Stomach (tissue), 19 donors: ENCODE measurements at places on chromosomes 7 and 10. TPM values are rescaled to one million over a fixed set of nuclear protein-coding genes. Genes with fewer than 3 reads are reported as not detected.
A peak's percentile ranks its signal among the peaks of the same experiment; 100 is the strongest.

DNA sequence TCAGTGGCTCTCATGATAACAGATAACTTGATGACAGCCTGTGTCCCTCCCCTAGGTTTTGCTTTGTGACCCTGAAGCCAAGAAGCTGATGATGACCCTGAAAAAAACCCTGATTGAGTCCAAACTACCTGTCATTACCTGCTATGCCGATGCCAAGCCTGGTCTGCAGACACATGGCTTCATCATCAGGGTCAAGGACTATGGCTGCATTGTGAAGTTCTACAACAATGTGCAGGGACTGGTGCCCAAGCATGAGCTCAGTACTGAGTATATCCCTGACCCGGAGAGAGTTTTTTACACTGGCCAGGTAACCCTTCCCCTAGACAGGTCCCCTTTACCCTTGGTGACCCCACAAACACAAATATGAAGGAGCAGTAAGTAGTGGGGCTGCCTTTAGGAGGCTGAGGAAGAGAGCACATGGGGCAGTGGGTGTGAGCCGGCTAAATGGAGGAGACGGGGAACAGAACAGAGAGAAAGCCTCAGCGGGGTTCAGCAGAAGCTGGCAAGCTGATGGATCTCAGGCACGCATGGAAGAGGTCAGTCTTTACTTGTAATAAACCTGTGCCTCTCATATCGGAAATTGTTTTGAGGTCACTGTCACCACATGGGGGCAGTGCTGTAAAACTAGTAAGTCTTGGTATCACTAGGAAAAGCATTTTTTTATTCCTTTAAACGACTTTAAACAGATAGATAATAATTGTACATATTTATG is 20.2 kb downstream of the PDCD11 start:
- peak; percentile 88 for DNase-seq

DNA sequence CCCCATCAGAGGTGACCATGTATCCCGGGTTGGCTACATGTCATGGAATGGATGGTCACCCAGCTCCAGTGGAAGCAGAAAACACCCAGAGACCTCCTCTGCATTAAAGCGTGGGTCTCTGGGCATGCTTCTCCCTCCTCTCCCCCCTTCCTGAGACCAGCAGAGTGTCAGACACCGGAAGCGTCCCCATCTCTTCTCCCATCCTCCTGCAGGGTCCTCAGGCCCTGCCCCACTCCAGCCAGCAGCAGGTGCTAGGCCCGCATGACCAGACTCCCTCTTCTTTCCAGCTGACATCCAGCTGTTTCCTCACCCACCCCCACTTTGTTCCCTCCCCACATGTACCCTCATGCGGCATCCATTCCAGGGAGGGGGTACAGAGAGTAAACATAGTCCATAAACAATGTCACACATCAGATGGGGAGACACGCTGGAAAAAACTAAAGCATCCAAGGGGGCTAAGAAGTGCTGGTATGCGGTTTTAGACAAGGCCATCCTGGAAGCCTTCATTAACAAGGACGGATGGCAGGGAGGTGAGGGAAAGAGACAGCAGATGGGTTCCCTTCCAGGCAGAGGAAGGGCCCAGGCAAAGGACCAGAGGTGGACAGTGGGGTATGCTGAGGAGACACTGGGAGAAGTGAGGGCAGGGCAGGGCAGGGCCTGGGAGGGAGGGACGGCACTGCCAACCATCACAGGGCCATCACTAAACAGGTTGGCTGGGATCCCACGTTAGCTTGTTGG is 12.5 kb upstream of the SLC18A3 start:
- no peak for DNase-seq

- DNase-seq = no peak
Measured at GRCh38 chr10:99339077-99339476, 9.9 kb downstream of the CNNM1 start.

- DNase-seq = no peak
Measured at GRCh38 chr7:573269-573932, 53.8 kb upstream of the PDGFA start.

GRID2IP gene
- 0.23 TPM for polyA plus RNA-seq

- no peak for DNase-seq
Measured at GRCh38 chr10:124185084-124185483, 91.7 kb upstream of the CHST15 start.

- DNase-seq = no peak
Measured at GRCh38 chr10:82814635-82815034, 939.6 kb downstream of the NRG3 start.

DNA sequence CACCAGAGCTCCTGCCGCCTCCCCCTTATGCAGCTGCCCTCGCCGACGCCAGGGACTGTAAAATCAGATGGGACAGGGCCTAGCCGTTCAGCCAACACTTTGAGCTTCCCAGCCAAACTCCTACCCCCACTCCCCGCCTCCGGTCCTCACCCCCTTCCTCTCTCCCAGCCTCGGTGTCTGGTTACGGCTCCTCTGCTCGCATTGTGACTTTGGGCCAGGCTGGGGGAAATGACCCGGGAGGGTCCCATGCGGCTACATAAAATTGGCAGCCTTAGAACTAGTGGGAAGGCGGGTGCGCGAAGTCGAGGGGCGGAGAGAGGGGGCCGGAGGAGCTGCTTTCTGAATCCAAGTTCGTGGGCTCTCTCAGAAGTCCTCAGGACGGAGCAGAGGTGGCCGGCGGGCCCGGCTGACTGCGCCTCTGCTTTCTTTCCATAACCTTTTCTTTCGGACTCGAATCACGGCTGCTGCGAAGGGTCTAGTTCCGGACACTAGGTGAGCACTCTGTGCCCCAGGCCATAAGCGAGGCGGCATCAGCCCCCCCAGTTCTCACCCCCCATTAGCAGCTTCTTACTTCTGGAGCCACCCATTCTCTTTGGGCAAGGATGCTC is at the start of gene KAZALD1:
TSS of gene KAZALD1 (plus strand) at position 366 of the 608 bp plus-strand sequence. CDS start 604 bp downstream, outside the sequence.
- peak; percentile 62 for DNase-seq

DNA sequence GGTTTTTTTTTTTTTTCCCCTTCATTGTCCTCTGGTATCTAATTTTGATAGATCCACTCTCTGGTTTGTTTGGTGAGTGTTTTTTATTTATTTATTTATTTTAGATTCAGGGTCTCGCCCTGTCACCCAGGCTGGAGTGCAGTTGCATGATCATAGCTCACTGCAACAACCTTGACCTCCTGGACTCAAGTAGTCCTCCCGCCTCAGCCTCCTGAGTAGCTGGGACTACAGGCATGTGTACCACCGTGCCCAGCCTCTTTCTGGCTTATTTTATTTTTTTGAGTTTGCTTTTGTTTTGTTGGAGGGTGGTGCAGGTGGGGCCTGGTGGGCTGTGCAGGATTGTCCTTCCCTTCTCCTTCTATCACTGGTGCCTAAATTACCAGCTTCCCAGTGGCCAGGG is 187.2 kb upstream of the SH2B2 start:
- no peak for DNase-seq

GRCh38 chr7:47407821-47408674 is 173.9 kb downstream of the TNS3 start:
- peak; percentile 65 for DNase-seq

AGR2 gene
- 228 TPM for polyA plus RNA-seq

GRCh38 chr7:157097569-157097968 is 41.2 kb upstream of the UBE3C start:
- peak; percentile 6 for DNase-seq

DNA sequence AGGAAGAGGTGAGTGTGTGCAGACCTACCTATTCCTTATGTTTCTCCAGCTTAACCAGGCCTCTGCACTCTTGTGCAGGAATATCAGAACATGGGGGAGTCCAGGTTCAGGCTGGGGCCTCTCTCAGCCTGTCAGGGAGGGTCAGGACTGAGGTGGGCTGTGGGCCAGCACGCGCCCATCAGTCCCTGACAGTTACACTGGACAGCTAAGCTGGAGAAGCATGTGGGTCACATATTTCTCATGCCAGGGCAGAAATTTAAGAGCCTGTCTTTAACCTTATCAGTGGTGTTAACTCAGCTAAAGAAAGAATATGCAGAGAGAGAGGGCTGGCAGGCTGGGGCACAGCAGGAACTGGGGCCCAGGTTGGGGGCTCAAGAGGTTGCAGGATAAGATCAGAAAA is 8.7 kb upstream of the POLD2 start:
- DNase-seq = no peak

NUTM2E gene
- not detected for polyA plus RNA-seq

DNA sequence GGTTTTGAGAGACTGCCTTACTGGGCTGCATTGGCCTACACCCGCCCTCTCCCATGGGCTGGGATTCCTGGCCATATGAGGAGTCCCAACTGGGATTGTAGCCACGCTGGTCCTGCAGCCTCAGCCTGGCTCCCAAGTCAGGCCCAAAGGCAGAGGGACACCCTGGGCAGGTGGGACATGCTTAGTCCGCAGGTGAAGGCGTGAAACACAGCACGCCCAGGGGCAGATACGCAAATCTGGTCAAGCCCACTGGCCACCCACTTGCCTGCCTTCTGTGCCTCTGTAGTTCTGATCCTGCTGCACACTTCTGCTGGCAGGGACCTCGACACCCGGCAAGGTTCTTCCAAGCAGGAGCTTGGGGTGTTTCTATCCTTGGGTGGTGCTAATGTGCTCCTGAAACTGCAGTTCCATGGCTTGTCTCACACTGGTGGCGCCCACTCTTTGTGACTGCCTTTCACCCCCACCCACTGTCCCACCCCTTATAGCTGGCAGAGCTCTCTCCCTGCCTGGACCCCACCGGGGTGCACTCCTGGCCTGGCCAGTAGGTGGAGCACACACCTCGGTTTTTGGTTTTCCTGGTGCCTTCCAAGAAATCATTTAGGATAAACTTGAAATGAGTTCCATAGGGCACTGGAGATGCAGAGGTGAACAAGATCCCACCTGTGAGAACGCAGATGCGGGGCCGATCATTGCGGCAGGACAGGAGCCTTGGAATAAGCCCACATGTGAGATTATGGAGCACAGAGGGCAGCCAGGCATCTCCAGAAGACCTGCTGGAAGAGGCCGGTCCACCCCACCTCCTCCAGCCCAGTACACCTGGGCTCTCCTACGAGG is 47.9 kb downstream of the MKI67 start:
- no peak for DNase-seq

DNA sequence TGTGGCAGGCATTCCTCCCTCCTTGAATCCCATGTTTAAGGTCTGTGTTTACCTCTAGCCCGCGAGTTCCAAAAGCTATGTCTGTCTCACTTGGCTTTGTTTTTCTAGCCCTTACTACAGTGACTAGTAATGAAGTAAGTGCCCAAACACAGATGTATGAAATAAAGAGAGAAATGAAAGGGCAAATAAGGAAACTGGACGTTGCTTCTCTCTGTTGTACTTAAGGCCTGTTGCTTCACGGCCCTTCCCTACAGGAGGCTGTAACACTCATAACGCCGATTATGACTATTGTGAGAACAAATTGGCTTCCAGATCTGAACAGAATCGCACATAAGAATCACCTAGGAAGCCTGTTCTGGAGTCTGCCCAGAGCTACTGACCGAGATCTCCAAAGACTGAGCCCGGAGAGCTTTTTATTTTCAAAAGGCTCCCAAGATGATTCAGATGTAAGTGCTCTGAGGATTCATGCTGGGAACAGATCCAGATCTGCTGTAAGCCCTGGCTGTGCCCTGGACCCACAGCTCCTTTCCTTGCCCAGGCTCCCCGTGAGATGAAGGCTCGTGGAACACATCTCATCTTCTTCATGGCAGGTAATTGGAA is 432.6 kb downstream of the SDK1 start:
- DNase-seq = no peak

IL2RA gene
- 1.3 TPM for polyA plus RNA-seq

ALDH18A1 gene
- polyA plus RNA-seq = 19.2 TPM

DNA sequence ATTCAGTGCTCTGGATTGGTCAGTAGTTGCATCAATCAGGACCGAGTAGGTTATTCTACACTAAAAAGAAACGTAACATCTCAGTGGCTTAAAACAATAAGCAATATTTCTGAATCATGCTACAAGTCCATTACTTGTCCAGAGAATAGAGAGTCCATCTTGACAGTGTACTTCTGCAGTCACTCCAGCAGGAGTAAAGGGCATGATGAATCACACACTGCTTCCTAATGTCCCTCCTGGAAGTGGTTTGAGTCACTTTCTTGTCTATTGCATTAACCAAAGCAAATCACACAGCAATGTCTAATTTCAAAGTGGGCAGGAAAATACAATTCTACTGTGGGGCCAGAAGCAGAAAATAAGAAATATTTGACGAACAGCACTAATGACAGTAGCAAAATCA is 124.8 kb downstream of the TSPAN12 start:
- DNase-seq = no peak

GRCh38 chr7:157513682-157514081 is 176.9 kb downstream of the DNAJB6 start:
- DNase-seq = peak; percentile 14

DNA sequence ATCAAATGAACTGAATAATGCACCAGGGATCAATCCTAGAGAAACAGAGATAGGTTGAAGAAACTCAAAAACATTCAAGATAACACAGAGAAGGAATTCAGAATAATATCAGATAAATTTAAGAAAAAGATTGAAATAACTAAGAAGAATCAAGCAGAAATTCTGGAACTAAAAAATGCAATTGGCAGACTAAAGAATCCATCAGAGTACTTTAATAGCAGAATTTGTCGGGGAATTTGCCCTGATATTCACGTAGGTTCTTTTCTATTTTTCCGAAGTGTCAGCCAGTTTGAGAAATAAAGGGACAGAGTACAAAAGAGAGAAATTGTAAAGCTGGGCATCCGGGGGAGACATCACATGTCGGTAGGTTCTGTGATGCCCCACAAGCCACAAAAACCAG is 9.4 kb upstream of the IMMP2L start:
- no peak for DNase-seq

- peak; percentile 22 for DNase-seq
Measured at GRCh38 chr7:111045449-111045848, 45.5 kb upstream of the LRRN3 start.

DNA sequence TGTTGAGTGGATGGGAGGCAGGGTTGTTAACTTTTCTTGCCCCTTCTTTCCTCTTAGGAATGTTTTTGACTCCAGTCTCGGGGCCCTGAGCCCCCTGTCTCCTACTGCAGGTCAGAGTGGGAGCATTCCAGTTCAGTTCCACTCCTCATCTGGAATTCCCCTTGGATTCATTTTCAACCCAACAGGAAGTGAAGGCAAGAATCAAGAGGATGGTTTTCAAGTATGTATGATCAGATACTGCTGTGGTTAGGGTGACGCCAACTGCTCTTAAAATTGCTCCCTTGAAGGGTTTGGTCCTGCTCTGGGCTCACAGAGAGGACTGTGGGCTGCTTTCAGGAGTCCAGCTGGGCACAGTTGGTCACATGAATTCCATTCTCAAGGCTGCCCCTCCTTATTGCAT is 22.0 kb downstream of the VWA2 start:
- no peak for DNase-seq

DNA sequence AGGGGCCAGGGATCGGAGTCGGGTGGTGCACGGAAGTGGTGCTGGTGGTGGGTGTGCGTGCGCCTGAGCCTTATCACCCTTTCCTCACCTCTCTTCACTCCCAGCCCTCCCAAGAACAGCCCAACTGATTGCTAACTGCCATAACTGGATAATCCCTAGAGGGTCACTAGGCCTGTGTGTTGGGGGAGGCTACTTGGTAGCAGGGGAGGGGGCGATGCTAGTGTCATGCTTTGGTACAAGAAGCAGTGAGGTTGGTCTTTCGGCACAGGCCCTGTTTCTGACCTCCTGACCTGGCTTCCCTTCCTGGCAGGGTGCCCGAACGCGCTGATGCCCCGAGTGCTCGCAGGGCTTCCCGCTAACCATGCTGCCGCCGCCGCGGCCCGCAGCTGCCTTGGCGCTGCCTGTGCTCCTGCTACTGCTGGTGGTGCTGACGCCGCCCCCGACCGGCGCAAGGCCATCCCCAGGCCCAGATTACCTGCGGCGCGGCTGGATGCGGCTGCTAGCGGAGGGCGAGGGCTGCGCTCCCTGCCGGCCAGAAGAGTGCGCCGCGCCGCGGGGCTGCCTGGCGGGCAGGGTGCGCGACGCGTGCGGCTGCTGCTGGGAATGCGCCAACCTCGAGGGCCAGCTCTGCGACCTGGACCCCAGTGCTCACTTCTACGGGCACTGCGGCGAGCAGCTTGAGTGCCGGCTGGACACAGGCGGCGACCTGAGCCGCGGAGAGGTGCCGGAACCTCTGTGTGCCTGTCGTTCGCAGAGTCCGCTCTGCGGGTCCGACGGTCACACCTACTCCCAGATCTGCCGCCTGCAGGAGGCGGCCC is 652 bp downstream of the KAZALD1 start:
- DNase-seq = peak; percentile 65
